Activated T-cell treated with anti-CD3 and anti-CD28 coated beads for 1 hour (primary cell): ENCODE measurements at places on chromosomes 1 and 21.

DNA sequence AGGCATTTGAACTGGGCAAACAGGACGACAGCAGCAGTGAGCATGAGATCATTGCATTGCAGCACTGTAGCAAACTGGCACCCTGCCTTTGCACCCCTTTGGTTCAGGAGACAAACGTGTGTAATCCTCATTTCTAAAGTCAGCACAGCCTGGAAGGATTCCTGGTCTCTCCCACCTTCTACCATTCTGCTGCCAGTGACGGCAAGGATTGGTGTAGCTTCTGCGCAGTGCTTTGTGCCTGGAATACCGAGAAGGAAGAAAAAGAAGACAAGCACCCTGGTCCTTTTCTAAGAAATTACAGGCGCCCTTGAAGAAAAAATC, 805.3 kb downstream of the USP25 start:
- no peak for DNase-seq

- no peak for DNase-seq
Observed at GRCh38 chr1:87763483-87763882, 434.8 kb downstream of the LMO4 start.

DNA sequence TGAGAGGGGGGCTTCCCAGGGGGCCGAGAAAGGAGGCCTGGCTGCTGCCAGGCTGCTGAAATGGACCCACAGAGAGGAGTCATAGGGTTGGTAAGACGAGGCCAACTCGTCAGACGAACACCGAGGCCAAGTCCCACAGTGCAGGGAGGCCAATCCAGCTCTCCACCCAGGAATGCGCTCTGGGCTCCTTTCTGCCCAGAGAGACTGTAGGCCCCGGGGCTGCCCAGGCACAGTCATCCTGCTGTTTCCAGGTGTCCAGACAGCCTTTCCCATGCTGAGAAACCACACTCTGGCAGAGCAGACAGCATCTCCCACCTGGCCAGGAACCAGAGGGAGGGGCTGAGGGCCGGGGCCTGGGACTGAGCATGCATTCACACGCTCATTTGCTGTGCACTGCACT, 26.7 kb upstream of the RSPO1 start:
- no peak for DNase-seq

GRCh38 chr1:150508982-150509381, 1.1 kb downstream of the ECM1 start:
- DNase-seq: no peak

DNA sequence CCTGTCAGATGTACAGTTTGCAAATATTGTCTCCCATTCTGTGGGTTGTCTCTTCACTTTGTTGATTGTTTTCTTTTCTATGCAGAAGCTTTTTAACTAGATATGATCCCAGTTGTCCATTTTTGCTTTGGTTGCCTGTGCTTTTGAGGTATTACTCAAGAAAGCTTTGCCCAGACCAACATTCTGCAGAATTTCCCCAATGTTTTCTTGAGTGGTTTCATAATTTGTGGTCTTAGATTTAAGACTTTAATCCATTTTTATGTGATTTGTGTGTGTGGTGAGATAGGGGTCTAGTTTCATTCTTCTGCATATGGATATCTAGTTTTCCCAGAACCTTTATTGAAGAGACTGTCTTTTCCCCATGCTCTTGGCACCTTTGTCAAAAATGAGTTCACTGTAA, 116.9 kb downstream of the DUSP10 start:
- no peak for DNase-seq

DNA sequence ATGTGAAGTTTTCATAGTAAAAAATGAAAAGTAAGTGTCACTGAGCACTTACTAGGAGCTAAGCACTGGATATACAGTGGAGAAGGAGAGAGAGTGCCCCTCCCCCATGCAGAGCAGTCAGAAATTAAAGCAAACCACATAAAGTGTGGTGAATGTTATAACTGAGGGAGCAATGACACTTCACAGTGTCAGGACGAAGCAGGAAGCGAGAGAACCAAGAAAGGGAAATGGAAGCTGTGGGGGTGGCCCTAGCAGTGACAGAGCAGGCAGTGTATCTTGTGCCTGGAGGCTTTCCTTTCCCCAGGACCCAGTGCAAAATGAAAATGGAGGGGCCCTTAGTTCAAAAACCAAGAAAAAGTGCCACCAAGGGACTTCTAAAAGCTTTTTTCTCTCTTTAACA, 21.5 kb upstream of the RCAN3 start:
- DNase-seq: no peak

DNA sequence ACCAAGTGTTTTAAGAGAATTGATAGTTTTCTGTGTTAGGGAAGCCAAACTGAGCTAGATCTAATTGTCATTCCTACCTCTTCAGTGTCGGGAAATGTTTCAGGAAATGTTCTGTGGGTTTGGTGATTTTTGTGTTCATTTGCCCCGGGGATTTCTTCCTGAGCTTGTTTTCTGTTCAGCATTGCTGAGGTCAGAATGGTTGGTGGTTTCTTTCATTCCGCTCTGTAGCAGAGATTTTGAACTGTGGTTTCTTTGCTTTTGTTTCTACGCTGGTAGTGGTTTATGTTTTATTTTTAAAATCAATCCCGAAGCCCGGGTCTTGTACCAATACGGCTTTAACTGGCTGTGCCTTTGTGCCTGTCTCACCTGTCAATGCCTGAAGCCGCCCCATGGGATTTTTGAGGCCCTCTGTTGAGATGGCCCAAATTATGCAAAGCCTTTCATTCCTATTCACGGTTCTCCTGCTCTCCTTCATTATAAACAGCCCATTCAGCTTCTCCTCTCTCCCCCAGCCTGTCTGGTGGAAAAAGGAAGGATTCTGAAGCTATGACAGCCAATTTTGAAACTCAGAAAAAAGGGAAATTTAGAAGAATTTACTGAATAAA, 417.2 kb upstream of the KAZN start:
- no peak for DNase-seq

DNA sequence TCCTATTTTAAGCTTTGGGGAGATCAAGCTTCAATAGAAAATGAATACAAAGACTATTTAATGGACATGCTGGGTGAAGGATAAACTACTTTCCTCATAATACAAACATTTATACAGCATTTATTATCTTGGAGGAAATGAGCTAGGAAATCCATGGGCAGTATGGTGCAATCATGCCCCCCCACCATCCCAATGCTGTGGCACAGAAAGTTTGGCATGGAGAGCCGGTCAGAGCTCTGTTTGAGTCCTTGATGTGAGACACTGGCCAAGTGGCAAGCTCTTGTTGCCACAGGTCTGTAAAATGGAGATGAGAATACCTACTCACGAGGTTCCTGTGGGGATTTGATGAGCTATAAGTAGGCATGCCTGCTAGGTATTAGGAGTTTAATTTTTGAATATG, 120.6 kb downstream of the MAB21L3 start:
- no peak for DNase-seq

- DNase-seq: no peak
Observed at GRCh38 chr1:195415584-195415983, 1192.7 kb downstream of the KCNT2 start.

GRCh38 chr1:210455840-210456603, 127.3 kb downstream of the HHAT start:
- DNase-seq: no peak

GRCh38 chr1:47444562-47445465, 7.0 kb downstream of the FOXD2 start:
- DNase-seq: no peak

DNA sequence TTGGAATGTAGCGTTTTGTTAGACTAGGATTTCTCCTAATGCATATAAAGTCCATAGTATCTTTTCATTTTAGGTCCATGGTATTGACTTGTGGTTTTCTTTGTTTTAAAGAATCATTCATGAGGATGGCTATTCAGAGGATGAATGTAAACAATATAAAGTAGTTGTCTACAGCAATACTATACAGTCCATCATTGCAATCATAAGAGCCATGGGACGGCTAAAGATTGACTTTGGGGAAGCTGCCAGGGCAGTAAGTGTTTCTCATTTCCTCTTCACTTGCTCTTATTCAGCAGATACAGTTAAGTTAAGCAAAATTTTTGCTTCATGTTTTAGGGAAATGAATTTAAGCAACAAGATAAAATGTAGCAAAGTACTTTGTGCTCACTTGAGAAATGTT, 25.4 kb downstream of the GNAI3 start:
- no peak for DNase-seq

DNA sequence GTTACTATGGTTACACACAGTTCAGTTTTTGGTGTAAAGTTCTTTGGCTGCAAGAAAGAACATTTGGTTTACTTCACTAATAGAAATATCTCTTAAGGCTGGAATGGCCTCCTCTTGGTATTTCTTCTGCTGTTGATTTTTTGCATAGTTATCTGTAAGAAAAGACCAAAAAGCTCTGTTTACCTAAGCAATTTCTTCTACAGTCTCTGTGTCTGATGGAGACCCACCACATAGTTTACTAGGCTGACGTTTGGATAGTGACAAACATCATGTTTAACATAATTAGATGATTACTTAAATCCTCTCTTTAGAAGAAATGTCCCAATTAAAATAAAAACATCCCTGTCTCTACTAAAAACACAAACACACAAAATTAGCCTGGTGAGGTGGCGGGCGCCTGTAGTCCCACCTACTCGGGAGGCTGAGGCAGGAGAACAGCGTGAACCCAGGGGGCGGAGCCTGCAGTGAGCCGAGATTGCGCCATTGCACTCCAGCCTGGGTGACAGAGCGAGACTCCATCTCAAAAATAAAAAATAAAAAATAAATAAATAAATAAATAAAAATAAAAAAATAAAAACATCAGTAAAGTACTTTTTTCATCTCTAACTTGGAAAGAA, 7.2 kb downstream of the PIGP start:
- DNase-seq: no peak

DNA sequence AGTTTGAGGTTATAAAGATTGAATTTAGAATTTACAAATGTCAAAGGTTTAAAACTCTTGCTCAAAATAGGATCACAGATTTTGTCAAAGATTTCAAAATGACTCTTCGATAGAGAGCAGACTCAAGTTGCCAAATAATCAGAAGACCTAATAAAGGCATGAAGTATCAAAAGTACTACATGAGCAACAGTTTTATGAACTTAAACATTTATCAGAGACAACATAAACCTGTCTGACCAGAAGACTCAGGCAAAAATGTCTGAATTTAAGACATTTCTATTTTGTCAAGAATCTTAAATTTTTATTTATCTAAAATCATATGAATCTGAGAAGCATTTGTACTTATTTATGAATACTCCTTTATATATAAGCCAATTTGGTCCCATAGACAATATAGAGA, 330.9 kb downstream of the PTPRU start:
- no peak for DNase-seq

DNA sequence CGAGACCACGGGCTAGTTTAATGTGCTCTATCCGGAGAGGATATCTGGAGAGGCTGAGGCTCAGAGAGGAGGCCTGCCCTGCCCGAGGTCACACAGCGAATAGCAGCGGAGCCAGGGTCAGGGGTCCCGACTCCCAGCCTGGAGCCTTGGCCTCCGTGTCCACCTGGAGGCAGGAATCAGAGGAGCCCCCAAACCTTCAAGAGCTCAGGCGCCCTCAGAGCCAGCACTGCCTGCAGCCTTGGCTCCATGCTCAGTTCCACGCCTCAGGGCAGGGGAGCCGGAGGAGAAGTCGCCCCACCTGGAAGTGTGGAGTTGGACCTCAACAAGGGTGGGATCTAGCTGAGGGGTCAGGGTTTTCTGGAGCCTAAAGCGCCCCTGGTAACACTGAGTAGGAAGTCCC, 2.0 kb upstream of the ASCL5 start:
- DNase-seq: no peak

DNA sequence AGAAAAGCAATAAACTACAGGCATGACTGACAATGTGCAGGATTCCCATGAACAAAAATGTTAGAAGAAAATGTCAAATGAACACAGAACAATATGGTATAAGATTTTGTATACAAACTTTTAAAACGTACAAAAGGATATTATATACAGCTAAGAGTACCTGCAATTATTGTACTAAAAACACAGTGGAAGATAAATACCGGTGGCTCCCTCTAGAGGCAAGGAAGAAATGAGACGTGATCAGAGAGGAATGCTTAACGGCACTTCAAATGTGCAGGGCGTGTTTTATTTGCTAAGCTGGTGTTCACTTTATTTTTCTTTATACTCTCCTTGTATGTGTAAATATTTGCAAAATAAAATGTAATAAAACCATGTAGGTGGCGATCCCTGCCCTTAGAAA, 191.8 kb upstream of the SAMSN1 start:
- DNase-seq: peak; percentile 11

- no peak for DNase-seq
Observed at GRCh38 chr1:47927165-47927564, 70.0 kb downstream of the TRABD2B start.

DNA sequence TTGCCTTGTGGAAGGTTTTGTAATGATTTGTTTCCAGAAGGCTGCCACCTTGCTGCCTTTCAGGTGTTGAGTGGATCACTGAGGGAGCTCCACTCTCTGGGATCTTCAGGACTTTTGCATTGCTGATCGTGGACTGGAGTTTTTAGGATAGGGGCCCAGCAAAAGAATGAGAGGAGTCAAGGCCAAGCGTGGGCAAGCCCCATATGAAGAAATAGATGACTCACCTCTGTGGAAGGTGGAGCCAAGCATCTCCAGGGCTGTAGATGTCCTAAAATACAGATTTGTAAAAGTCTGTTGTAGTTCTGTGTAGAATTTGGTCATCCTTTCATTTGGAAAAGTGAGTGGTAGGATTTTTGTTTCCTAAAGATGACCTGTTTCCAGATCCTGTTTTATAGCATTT, 67.0 kb downstream of the ST3GAL3 start:
- DNase-seq: no peak

GRCh38 chr1:209620487-209620884, 31.7 kb downstream of the LAMB3 start:
- DNase-seq: no peak

DNA sequence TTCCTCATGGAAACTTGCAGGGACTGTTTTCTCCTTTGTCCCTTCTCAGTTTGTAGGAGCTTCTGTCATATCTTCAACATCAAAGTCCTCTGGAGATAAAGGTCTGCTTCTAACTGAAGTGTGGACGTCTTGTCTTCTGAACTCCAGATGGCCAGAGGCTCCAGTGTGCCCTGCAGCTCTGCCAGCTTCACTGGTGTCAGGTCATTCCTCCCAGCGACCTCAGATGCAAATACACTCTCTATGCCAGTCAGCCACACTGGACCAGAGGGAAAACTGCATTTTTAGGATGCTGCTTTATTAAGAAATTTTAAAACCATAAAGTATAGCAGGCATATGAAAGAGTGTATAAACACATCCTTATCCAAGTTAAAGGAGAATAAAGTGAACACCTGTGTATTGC, 78.5 kb upstream of the ADAR start:
- DNase-seq: no peak

DNA sequence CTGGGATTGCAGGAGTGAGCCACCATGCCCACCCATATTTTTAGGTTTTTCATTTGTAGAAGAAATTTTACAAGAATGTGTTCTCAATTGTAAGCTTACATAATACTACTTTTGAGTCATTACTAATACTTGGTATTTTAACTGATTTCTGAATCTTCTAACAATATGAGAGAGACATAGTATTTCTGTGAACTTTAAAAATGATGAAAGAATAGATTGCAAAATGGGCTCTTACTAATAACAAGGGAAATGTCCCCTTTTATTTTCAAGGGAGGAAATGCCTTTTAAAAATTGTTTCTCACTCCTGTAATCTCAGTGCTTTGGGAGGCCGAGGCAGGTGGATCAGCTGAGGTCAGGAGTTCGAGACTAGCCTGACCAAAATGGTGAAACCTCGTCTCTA, 5.9 kb downstream of the AGO3 start:
- no peak for DNase-seq
